ENCODE measurements at places on chromosomes 2 and 18. TPM values are rescaled to one million over a fixed set of nuclear protein-coding genes. Genes with fewer than 3 reads are reported as not detected.
A peak's percentile ranks its signal among the peaks of the same experiment; 100 is the strongest.

DNA sequence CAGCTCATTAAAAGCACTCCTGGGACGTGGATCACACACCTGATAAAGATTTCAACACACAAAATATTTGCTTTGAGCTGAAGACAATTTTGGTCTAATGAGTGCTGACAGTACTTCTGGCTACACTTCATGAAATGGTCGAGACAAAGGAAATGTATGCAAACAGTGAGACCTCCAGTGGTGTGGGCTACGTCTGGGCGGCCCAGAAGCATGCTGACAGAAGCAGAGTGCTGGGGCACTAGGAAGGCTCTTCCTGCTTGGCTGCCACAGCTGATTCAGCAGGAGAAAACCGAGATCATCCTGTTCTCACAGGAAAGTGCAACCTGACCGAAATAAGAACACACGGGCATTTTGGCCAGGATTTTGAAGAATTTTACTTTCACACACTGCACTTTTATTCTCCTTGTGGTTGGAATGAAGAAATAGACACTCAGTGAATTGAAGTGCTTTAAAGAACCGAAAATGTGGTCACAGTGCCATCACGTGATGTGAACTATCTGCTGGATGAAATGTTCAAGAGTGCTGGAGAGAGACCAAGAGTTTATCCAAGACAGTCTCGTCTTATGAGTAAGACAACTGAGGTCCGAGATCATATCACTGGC is 149.5 kb downstream of the CCBE1 start:
- no peak for DNase-seq

DNA sequence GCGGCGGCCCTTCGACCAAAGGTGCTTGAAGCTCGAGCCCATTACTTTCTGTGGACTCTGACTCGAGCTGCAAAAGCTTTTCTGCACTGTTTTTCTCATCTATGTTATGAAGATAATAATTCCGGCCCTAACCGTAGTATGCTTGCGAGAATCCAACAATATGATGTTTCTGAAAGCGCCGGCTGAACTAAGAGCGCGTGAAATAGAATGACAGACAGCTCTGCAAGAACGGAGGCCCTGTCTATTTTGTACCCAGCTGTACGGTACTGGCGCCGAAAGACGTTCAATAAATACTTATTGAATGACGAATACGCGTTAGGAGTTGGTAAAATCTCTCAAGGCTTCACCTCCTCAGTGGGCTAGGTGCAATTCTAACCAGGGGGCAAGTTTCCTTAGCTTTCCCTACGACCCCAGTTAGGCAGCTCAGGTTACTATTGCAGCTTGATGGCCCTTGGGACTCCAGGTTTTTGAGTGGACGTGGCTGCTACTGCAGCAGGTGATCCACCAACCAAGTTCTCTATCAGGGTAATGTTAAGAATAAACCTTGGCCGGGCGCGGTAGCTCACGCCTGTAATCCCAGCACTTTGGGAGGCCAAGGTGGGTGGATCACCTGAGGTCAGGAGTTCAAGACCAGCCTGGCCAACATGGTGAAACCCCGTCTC is 570 bp downstream of the SCRN3 start:
- DNase-seq = peak; percentile 10

- peak; percentile 53 for DNase-seq
These were observed 320.9 kb upstream of the TCF4 start for GRCh38 chr18:55908901-55909366.

- DNase-seq = no peak
These were observed 979.2 kb downstream of the CNTNAP5 start for GRCh38 chr2:125004106-125004800.

DNA sequence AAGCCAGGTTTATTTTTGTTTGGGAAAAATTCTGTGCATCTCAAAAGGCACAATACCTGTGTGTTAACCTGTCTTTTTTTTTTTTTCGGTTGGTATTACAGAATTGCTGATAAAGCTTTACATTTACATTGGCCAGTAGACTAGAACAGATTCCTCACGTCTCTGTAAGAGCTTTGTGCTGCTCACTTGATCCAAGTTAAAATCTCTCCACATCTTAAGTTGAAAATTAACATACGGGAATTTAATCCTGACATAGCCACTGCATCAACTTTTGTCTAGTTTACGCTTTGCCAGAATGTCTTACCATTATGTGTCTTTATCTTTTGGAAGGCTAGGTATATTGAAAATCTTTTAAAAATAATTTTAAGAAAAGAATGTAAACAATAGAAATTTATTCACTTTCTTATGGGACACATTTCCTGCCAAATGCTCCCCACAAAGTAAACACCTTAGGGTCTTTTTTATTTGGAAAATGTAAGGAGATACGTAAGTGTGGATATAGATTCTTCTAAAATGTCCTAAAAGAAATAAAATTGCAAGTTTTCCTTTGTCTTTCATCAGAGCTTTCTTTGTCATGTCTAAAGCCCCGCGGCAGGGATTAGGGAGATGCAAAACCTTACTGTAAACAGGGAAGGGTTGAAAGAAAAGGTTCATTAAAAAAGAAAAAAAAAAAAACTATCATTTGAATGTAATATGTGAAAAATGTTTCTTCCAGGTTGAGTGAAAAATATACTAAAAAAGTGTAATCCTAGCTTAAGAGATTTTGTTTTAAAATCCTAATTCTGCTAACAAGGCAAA is 912.8 kb downstream of the NRXN1 start:
- no peak for DNase-seq

DNA sequence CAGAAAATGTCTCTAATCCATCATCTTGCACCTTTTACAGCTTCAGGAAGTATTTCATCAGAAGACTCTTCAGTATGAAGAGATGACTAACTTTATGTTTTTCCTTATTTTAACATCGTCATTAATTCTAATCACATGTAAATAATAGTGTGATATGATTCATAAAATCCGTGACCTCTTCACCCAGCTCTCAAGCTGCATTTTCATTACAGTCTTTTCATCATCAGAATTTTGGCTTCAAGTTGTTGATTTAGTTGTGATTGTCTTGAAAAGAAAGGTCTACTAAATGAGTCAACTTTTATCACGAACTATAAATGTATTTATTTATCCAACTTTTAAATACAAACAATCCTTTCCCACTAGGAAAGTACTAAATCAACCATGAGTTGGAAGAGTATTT is 410.3 kb downstream of the LRP1B start:
- no peak for DNase-seq

DNA sequence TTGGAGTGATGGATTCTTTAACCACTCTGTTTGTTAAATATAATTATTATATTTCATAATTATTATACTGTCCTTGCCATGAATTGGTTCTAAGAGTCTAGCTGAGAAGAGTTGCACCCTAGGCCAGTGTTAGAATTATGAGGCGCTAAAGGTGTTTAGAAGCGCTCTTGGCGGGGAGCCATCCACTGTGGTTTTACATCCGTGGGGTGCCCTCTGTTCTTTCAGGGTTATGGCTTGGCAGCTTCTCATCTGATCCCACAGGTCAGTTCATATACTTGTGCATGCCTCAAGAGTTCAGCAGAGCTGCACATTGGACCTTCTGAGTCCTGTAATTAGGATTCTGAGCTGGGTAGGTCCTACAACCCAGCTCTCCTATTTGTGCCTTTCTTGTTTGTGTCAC is 9.1 kb downstream of the ASAP2 start:
- no peak for DNase-seq

GRCh38 chr2:106144621-106145331 is 49.3 kb downstream of the UXS1 start:
- DNase-seq = no peak

- no peak for DNase-seq
These were observed 164.6 kb downstream of the RTP5 start for GRCh38 chr2:242034138-242034537.

DNA sequence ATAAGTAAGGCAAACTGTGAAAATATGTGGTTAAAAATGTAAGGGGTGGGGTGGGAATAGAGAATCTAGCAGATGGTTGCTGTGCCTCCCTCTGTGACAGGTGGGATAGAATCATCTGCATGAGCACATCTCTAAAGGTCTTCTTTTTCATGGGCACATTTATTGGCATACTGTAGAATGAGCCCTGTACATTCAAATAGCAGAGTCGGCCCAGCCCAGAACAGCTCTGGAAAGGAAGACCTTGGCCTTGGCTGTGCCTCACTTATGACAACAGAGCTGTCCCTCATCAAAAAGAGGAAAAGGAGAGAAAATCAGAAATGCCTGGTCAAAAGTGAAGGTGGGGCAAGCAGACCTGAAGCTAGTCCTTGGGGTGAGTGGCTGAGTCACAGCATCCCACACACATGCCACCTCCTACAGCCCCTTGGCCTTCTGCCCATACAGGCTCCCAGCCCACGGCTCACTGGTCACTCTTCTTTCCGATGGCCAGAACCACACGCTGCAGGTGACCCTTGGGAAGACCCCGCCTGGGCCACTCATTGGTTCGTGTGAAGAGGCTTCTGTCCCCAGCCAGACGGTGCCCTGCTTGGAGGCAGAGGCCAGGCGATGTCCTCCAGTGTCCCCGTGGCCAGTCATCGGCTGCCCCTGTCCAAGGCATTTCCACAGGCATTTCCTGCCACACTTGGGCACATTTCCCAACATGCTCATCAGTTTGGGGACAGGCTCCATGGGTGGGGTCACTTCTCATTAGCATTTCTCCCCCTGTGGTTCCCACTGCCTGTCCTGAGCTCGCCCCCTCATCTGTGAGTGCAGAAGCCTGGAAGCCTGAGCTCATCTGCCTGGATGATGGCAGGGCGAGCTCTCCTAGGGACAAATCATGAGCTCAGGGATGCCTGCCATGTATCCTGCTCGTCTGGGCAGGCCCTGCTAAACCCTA is 113.6 kb downstream of the MCFD2 start:
- no peak for DNase-seq

- no peak for DNase-seq
These were observed 29.4 kb downstream of the POU3F3 start for GRCh38 chr2:104883357-104883756.

- no peak for DNase-seq
These were observed 137.2 kb downstream of the CDH2 start for GRCh38 chr18:28039691-28040090.

DNA sequence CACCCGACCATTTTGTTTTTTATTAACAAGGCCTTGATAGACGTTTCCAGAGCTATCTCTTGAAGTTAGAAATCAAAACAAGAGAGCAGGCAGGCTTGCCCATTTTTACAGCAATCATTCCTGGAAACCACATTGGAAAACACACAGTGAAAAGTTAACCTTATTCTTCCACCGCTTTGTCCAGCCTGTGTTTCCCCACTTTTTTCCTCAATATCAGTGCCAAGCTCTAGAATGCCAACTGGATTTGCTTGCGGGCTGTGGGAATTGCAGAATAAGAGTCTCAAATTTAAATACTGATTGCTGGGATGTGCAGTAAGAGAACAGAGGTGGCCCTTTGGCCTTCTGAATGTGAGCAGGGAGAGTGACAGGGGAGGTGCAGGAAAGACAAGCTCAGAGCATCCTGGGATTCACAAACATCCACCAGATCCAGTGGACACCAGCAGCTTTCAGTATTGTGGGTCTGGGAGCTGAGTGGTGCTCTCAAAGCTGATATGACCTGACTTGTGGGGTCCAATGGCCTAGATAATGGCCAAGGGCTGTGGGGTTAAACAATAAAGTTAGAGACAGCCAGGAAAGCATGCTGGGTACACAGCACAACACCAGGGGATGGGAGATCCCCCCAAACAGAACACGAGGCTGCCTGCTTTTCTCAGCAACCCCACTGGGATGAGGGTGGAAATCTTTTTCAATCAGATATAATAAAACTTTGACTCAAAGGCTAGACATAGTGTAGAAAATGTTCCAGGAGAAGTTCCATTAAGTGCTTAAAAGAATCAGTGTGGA is 15.5 kb downstream of the CYP1B1 start:
- DNase-seq = no peak

DNA sequence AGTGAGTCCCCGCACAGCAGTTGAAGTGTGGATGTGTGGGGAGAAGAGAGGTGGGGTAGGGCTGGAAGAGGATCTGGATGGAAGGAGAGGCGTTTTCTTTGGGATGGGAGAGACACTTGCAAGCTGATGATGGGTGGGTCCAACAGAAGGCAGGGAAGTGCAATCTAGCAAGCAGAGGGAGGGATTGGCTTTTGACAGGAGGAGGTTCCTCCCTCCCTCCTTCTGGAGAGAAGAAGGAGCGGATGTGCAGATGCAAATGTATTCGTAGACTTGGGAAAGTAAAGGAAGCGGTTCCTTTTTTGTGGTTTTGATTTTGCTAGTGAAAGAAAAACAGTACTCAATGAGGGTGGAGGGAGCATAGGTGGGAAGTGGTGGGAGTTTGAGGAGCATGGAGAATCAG is 48.9 kb downstream of the LAMA3 start:
- DNase-seq = no peak

- DNase-seq = no peak
These were observed 41.8 kb upstream of the COPS8 start for GRCh38 chr2:237043866-237044265.

DNA sequence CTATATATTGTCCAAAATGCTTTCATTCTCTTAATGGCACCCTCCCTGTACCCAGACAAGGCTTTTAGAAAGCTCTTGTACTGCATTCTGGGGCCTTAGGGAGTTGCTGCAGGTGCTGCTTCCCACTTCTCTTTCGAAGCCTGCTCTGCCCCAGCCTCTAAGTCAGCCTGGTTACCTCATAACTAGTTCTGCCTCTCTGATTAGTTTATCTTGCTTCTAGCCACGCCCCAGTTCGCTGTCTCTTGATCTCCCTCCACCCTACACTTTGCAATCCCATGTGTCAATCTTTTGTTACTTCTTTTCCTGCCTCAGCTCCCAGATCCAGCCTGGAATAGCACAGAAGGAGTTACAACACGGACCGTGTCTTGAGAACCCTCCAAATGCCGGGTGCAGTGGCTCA is 13.8 kb upstream of the NCOA1 start:
- no peak for DNase-seq

The UGT1A8 gene
- 0.06 TPM for polyA plus RNA-seq

The TCF23 gene
- polyA plus RNA-seq = 0.42 TPM

The RAB6D gene
- polyA plus RNA-seq = 1.5 TPM

The GRHL1 gene
- 4.7 TPM for polyA plus RNA-seq

The PRSS56 gene
- polyA plus RNA-seq = not detected

The ORC4 gene
- 111 TPM for polyA plus RNA-seq

The CHRNG gene
- polyA plus RNA-seq = 2.0 TPM

The LAMA1 gene
- polyA plus RNA-seq = 66.1 TPM

The APLF gene
- polyA plus RNA-seq = 4.1 TPM

All from left renal cortex interstitium (tissue), 4 donors.